ENCODE measurements at places on chromosomes 6 and 20.
A peak's percentile ranks its signal among the peaks of the same experiment; 100 is the strongest.

DNA sequence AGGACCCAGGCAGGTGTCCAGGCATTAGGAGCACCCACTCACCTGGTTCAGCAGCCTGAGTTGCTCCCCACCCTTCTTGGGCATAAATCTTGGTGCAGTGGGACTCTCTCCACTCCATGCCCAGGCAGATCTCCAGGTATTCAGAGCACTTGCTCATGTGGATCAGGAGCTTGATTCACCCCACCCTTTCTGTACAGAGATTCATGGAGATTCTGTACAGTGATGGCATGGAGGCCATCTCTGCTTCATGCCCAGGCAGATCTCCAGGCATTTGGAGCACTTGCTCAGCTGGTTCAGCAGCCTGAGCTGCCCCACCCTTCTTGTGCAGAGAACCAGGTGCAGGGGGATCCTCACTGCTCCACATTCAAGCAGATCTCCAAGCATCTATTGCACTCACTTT is 44.1 kb downstream of the BEND6 start:
- no peak for DNase-seq

DNA sequence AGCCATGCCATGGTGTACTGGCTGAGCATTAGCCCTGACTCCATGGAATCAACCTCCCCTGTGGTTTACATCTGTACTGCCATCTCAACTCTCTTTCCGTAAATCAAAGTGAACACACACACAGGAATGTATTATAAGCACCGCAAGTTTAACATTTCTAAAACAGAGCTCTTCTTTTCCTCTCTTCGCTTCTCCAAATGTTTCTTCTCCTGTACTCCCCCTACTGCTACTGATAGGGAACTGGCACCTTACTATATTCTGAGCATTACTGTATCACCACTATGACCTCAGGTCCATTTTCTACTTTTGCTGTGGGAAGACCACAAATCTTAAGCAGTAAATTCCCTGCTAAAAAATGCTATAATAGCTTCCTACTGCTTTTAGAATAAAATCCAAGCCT is 101.2 kb downstream of the NUS1 start:
- DNase-seq = no peak

GRCh38 chr20:29750268-29750899 is 1507.1 kb upstream of the DEFB115 start:
- DNase-seq = no peak

- DNase-seq = no peak
These were observed 77.6 kb downstream of the AKAP7 start for GRCh38 chr6:131212913-131213312.

GRCh38 chr6:130372786-130373185 is 7.0 kb downstream of the TMEM200A start:
- DNase-seq = no peak

GRCh38 chr6:73675466-73676098 is 20.4 kb upstream of the CD109 start:
- no peak for DNase-seq

DNA sequence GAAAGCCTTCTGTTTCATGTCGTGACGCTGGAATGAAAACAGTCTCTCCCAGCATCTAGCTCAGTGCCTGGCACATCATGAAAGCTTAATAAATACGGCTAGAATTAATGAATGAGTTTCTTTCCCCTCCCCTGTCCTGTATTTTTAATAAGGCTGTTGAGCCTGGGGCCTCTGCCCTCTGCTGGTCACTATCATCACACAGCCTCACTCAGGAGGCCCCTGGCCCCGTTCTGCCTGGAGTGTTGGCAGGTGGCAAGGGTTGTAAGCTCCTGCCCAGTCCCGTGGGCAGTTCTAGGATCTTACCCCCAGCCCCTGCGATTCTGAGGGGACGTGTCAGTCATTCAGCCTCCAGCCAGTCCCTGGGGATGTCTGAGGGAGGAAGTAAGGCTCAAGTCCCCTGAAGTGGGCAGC is 41.4 kb downstream of the PHACTR3 start:
- DNase-seq = peak; percentile 89

DNA sequence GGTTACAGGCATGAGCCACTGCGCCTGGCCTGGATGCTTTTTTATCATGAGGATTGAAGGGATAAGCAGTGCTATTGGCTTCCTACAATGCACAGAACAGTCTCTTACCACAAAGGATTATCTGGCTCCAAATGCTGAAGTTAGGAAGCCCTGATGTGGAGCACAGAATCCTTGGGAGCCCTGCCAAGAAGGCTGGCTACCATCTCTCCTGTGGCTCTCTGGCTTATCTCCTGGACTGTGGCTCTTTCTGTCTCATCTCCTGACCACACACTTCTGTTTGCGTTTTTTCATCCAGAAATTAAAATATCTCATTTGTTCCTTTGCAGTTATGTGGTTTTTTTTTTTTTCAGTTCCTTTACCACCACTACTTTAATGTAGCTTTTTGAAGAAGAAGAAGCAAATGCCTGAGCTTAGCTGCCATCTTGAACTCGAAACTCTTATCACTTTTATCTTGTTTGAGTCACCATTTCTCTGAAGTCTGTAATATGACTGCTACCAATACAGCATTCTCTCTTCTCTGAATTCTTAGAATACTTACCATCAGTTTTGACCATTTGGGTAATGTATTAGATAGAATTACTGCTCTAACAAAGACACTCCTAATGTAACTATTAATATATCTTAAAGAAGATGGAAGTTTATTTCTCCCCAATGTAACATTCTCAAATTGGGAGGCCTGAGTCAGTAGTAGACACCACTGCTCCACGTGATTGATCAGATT is 1044.7 kb downstream of the KIF16B start:
- no peak for DNase-seq

DNA sequence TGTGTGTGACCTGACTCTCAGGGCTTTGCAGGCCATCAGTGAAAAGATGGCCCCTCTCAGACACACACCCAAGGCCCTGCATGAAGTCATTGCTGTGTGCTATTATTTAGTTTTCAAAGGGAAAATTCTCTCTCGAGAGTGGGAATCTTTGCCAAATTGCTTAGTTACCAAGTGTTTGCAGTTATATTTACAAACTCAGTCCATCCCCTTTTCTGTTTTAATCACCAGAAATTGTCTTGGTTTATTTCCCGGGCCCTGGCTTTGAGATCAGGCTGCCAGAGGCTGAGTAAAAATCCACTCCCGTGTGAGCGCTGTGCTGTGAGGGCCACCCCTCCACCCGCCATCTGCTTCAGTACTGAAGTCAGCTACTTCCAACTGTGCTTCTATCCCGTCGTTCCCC is 163.1 kb downstream of the SOD2 start:
- no peak for DNase-seq

DNA sequence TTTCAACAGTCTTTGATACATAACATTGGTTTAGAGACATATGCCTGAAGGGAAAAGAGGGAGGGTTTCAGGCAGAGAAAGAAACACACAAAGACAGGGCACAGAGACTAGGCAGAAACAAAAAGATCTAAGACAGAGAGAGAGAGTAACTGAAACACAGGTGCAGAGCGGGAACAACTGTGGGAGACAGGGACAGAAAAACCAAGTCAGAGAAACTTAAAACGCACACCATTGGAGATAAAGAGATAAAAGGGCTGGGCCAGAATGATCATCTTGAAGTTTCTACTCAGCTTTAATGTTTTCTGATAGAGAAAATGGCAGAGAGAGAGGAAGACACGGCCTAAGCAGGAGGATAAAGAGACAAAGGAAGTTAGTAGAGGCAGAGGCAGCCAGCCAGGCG is 11.8 kb downstream of the UNC5CL start:
- DNase-seq = no peak

- no peak for DNase-seq
These were observed 14.0 kb downstream of the DEFB110 start for GRCh38 chr6:50007819-50008218.

GRCh38 chr6:134740027-134740373 is 209.9 kb downstream of the ALDH8A1 start:
- DNase-seq = no peak

DNA sequence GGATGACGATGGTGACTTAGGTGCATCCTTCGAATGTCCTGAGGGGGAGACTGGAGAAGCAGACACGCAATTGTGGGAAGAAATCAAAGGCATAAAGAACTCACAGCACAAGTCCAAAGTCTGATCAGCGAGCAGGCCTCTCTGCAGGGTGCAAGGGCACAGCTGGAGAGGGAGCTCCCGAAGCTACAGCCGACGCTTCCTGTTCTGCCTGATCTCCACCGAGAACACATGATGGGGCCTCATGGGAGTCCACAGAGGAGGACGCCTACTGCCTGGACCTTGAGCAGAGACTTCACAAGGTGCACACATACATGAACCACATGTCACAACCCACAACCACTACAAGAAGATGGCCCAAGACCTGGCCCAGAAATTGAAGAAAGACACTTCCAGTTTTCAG is 51.4 kb downstream of the RIN2 start:
- DNase-seq = no peak

GRCh38 chr6:109791301-109791700 is 100.2 kb downstream of the FIG4 start:
- no peak for DNase-seq

DNA sequence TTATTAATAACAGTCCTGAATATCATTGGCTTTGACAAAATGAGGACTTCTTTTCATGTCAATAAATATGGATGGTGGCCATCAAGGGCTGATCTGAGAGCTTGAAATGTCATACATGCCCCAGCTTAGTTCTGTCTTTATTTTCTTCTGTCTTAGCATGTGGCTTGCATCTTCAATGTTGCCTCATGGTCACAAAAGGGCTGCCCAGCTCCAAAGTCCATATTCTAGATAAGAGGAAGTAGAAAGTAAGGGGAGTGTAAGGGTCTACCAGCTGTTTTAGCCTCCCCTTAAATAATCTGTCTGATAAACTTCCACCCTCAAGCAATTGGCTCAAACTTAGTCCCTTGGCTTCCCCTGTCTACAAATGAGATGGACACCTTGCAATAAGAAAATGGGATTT is 14.2 kb downstream of the BTN2A1 start:
- no peak for DNase-seq

DNA sequence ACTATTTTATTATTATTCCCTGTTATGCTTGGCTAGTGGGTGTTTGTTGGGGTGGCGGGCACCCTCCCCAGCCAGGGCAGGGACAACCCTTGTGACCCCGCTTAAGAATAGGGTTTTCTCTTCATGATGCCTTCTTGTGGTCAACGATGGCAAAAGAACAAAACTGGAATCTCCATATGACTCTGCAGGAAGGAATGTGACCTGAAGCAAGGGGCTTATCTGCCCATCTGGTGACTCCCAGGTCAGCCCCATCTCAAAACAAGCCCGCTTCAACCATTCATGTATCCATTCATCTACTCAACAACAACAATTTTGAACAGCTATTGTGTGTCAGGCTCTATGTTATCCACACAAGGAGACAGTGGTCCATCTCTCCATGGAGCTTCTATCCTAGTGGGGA is 30.9 kb upstream of the TGM6 start:
- peak; percentile 29 for DNase-seq

GRCh38 chr20:6714279-6714711 is 53.2 kb upstream of the BMP2 start:
- no peak for DNase-seq

- DNase-seq = no peak
These were observed 51.6 kb upstream of the POU3F2 start for GRCh38 chr6:98782772-98783171.

DNA sequence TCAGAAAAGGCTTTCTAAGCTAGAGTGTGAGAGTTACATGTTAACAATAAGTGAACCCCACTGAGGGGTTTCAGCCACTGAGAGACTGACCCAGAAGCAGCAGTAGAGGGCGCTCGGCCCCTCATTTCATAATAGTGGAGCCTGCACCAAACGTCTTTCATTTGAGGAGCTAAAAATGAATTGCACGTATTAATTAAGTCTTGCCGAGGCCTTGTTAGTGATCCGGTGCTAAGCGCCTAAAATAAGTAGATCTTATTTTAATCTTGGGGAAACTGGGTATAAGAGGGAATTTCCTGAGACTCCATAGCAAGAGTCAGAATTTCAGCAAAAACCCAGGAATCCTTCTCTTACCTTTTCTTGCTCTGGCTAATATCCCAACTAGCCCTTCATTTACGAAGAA is 209.7 kb downstream of the FARS2 start:
- DNase-seq = no peak

GRCh38 chr20:51019656-51020592 is 3.0 kb downstream of the KCNG1 start:
- DNase-seq = no peak

GRCh38 chr6:126628125-126628524 is 288.2 kb downstream of the CENPW start:
- DNase-seq = no peak

GRCh38 chr6:139539852-139540251 is 165.4 kb upstream of the CITED2 start:
- DNase-seq = no peak

DNA sequence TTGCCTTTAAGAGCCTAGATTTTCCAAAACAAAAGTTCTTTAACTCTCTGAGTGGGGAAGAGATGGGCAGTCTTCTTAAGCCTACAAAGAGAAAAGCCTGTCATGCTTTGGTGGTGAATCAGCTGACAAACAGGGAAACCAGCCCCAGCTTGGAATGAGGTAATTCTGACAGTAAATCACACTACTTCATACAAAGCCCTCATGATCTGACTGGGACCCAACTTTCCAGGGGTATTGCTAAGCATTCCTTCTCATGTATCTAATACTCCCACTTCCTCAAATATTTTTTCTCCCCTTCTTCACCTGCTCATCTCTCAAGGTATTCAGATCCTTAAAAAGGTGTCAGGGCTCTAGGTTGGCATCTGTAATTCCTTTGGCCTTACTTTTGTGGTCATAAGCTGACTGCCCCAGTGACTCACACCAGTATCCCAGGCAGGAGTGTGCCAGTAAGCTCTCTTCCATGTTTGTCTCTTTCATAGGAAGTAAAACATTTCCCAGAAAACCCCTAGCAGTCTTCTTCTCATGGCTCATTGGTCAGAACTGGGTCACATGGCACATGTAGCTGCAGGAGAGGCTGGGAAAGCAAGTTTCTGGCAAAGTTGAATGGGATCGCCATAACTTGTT is 15.0 kb upstream of the TBC1D22B start:
- no peak for DNase-seq

DNA sequence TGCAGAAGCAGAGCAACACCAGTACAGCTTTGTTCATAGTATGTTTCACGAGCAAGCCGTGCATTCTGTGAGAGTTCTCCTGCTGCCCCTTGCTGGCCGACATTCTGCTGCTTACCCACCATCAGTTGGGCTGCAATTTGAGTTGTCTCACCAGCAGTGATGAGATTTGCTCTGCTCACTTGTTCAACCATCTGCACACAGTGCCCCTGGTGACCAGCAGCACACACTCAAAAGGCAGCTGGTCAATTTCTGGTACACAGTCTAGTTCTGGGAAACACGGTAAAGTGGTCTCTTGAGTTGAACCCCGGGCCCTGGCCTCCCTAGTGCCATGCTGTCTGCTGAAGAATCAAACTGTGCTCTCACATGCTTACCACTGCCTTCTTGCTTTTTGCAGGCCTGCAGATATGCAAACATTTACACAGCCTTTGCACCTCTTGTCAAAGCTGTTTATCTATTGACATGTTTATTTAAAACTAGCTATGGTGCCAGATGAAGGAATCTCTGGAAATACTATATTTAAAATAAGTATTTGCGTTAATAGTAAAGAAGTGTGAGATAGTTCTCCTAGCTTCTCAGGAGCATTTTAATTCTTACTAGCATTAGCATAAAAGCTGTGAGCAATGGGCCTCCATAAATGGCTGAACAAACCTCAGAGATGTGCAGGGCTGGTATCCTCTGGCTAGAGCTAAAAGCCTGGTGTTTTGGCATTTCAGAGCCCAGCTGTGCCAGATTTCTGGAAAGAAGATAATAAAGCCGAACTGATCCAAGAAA is 234.3 kb downstream of the ARHGAP18 start:
- no peak for DNase-seq

- DNase-seq = no peak
These were observed 20.1 kb upstream of the TCP11 start for GRCh38 chr6:35161266-35161665.

GRCh38 chr6:122565708-122566107 is 44.5 kb upstream of the PKIB start:
- no peak for DNase-seq
